Lower lobe of right lung (tissue), 2 donors: ENCODE measurements at places on chromosomes 1 and 21.

GRCh38 chr1:89001510-89001909 is 9.1 kb upstream of the KYAT3 start:
- DNase-seq, result no peak

GRCh38 chr1:111732718-111733117 is 6.5 kb downstream of the INKA2 start:
- no peak for DNase-seq

GRCh38 chr1:165679282-165680036 is 18.9 kb downstream of the ALDH9A1 start:
- no peak for DNase-seq

DNA sequence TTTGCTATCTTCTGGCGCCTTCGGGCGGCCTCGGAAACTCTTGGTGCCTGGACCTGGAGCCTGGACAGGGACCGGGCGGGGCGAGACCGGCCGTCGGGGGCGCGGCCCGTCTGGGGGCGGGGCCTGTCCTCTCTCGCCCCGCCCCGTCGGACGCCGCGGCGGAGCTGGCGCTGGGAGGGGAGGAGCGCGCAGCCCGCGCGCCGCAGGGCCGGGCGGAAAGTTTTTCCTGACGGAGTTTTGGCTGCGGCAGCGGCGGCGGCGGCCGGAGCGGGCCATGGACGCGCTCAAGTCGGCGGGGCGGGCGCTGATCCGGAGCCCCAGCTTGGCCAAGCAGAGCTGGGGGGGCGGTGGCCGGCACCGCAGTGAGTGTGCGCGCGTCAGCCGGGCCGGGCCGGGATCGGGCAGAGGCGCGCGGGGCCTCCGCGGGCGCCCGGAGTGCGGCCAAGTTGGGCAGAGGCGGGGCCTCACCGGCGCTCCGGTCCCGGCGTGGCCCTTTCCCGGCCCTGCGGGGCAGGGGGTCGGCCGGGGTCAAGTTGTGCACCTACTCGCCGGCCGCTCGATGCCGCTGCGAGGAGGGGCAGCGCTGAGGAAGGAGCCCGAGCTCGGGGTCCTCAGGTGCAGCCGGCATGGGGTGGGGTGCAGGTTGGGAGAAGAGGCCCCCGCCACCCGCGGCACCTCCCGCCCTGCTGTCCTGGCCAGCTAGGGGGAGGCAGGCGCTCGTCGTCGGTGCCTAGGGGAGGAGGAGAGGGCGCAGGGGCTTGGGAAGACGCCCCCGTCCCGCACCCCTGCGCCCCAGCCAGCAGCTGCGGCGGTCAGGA is at the start of gene LDLRAP1:
Gene LDLRAP1, plus strand, starts transcription at position 182 of the 818 bp plus-strand sequence. Its CDS starts 93 bp downstream, at position 275.
- DNase-seq, result peak; percentile 83

GRCh38 chr1:160745551-160745950 is 6.5 kb downstream of the SLAMF7 start:
- DNase-seq, result no peak

DNA sequence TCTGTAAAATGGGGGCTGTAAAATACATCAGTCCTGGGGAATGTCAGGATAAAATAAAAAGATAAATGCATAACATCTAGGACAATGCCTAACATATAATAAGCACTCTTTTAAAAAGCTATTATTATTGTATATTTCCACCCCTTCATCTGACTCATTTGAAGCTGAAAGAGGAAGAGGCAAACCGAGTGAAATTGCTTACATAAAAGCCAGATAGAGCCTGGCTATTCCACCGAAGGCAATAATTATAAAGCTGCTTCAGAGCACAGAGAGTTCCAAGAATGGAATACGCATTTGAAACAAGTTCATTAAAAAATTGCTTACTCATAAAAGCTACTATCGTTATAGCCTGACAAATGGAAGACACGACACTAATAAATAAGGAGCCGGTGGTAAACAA is 186.1 kb upstream of the CAMK1G start:
- no peak for DNase-seq

DNA sequence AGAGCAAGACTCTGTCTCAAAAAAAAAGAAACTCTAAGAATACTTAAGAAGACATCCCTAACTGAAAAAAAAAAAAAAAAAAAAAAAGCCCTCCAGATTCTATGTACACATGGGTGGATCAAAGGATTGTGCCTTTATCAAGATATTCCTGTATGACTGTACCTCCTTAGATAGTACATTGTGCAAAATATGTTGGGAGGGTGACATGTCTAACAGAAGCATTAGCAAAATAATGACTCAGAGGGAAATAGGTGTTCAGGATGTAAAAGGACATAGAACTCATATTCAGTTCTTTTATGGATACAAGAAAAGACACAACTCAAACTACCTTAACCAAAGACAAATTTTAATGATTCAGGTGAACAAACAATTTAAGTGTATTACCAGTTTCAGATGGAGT is 269.8 kb upstream of the KAZN start:
- no peak for DNase-seq
